Naive thymus-derived CD8-positive, alpha-beta T cell (primary cell): ENCODE measurements at places on chromosomes 3 and 15. TPM values are rescaled to one million over a fixed set of nuclear protein-coding genes. Genes with fewer than 3 reads are reported as not detected.

The MORC1 gene
- polyA plus RNA-seq, result not detected

The PTH1R gene
- polyA plus RNA-seq, result not detected

The PFN2 gene
- 12.7 TPM for polyA plus RNA-seq

The SPINK8 gene
- not detected for polyA plus RNA-seq

The IGF1R gene
- polyA plus RNA-seq, result 6.3 TPM

DNA sequence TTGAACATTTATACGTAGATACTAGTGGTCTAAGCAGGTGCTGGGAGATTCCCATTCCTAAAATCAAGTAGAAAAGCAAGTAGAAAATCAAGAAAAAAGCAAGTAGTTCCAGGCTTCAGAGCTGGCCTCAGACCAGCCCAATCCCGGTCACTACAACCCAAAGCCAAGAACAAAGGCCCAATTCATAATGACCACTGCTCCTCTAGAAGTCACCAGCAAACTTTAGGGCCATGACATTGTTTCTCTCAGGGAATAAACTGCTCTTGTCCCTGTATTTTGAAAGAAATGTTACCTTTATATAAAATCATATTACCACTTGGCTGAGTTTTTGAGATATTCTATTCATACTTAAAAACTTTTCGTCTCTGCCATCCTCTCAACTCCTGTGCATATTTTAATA lies 106.3 kb upstream of the IL12A start:
- no peaks in the 10 kb centered on the region for H3K4me1 ChIP-seq
- DNase-seq, result no peak
- no peak overlapping the region for H3K27ac ChIP-seq
- no peak overlapping the region for H3K4me3 ChIP-seq
- H3K27me3 ChIP-seq, result peaks cover 4% of the 10 kb centered on the region
- no peaks in the 10 kb centered on the region for H3K36me3 ChIP-seq

DNA sequence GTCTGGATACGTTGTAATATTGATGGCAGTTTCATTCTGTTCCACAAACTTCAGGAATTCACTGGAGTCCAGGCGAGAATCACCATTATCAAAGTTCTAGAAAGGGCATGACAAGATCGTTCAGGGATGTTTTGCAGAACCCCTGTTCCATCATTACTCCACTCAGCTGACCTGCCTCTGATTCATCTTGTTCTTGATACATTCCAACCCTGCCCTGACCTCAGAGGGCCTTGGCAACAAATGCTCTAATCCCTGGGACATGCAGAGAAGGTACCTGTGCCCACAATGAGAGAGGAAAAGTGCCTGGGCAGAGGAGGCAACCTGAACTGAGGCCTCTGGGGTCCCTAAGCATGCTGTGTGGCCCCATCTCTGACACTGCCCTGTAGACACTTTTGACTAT lies 45.9 kb downstream of the FSTL1 start:
- H3K27ac ChIP-seq, result no peak overlapping the region
- DNase-seq, result no peak
- H3K36me3 ChIP-seq, result no peaks in the 10 kb centered on the region
- no peak overlapping the region for H3K4me3 ChIP-seq

DNA sequence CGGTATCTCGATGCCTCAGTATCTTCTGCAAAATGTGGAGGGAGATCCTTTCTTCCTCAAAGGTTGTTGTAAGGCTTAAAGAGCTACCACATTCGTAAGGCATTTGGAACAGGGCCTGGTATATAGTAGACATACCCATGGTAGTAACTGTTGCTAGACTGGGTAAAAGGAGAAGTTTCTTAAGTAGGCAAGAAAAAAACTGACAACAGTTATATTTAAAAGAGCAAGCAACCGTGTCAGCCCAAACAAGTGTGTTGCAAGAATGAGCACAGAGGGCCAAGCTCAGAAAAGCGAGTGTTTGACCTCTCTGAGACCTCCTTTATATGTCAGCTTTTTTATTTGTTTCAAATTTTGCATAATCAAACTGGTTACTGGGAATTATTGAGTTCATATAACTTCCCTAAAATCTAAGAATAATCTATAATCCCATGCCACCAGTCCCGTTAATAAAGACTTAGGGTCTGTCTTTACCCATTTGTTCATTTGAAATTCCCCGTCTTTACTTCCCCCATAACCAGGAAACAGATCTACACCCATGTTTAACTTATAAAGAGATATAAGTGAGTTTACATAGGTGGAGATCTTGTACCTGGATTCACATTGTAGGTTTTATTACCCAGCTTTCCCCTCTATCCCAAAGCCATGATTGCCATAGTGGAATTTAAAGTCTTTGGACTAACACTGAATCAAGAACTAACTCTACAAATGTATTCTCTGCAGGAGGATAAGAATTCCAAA lies 7.3 kb downstream of the B3GNT5 start:
- DNase-seq, result no peak
- peaks cover 5% of the 10 kb centered on the region for H3K36me3 ChIP-seq
- H3K27me3 ChIP-seq, result peaks cover 35% of the 10 kb centered on the region
- H3K4me3 ChIP-seq, result no peak overlapping the region
- H3K27ac ChIP-seq, result no peak overlapping the region

DNA sequence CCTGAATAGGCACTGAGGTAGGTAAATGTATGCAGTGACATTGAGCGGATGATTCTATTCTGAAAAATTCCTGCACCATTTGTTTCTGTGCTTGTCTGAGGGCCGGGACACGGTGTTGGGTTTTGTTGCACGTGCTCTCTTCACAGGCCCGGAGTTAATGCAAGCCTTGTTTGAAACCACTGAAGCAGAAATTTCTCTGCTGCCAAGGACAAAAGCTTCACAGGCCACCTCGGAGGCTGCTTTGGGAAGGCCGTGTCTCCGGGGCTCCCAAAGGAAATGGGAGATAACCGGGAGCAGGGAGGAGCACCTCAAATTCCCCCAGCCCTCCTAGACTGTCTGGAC lies 179.4 kb downstream of the OPA1 start:
- no peak for DNase-seq
- H3K4me1 ChIP-seq, result peaks cover 6% of the 10 kb centered on the region
- H3K27me3 ChIP-seq, result peaks cover 14% of the 10 kb centered on the region
- H3K27ac ChIP-seq, result no peak overlapping the region
- no peak overlapping the region for H3K4me3 ChIP-seq

- no peaks in the 10 kb centered on the region for H3K27me3 ChIP-seq
- no peak overlapping the region for H3K4me3 ChIP-seq
- no peak overlapping the region for H3K27ac ChIP-seq
- DNase-seq, result no peak
- peaks cover 42% of the 10 kb centered on the region for H3K36me3 ChIP-seq
Measured at GRCh38 chr3:43080726-43081568, 24.9 kb downstream of the POMGNT2 start.

- DNase-seq, result no peak
- H3K27ac ChIP-seq, result no peak overlapping the region
- H3K36me3 ChIP-seq, result peaks cover 55% of the 10 kb centered on the region
- H3K27me3 ChIP-seq, result no peaks in the 10 kb centered on the region
- H3K4me3 ChIP-seq, result no peak overlapping the region
Measured at GRCh38 chr3:136353461-136353860, 103.3 kb downstream of the PCCB start.

- no peak overlapping the region for H3K4me3 ChIP-seq
- DNase-seq, result no peak
- H3K27me3 ChIP-seq, result peaks cover 15% of the 10 kb centered on the region
- H3K36me3 ChIP-seq, result no peaks in the 10 kb centered on the region
- H3K4me1 ChIP-seq, result no peaks in the 10 kb centered on the region
Measured at GRCh38 chr3:55468251-55468650, 18.9 kb downstream of the WNT5A start.

GRCh38 chr3:169998668-169999131 lies 32.1 kb downstream of the SEC62 start:
- no peak overlapping the region for H3K4me3 ChIP-seq
- no peaks in the 10 kb centered on the region for H3K27me3 ChIP-seq

DNA sequence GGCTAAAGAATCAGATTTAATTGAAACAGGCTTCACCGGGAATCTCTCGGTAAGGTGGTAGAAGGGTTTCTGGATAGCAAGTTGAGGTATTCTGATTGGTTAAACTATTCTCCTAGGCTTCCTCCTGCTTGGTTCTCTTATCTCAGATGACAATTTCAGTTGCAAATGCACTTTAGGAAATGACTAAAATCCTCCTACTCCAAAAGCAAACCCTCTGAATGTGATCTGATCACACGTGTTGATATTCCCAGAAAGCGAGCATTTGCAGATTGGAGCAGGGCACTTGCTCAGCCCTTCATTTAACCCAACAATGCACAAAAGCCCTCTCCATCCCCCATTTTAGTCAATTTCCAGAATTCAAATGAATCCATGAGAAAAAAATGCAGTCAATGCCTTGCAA lies 55.6 kb upstream of the ICE2 start:
- no peak for DNase-seq
- peaks cover 6% of the 10 kb centered on the region for H3K36me3 ChIP-seq
- no peak overlapping the region for H3K4me3 ChIP-seq
- no peaks in the 10 kb centered on the region for H3K27me3 ChIP-seq
- H3K27ac ChIP-seq, result peak overlapping the region; percentile 2

GRCh38 chr3:177603148-177603603 lies 405.9 kb upstream of the TBL1XR1 start:
- H3K27ac ChIP-seq, result peak overlapping the region; percentile 57
- H3K4me3 ChIP-seq, result no peak overlapping the region
- H3K27me3 ChIP-seq, result no peaks in the 10 kb centered on the region
- H3K36me3 ChIP-seq, result no peaks in the 10 kb centered on the region
- H3K4me1 ChIP-seq, result peaks cover 57% of the 10 kb centered on the region
- no peak for DNase-seq
